SW 1271 (cell line): ENCODE measurements at places on chromosomes 4 and X.

- DNase-seq, result no peak
These were observed 254.7 kb downstream of the PALLD start for GRCh38 chr4:168751263-168752225.

DNA sequence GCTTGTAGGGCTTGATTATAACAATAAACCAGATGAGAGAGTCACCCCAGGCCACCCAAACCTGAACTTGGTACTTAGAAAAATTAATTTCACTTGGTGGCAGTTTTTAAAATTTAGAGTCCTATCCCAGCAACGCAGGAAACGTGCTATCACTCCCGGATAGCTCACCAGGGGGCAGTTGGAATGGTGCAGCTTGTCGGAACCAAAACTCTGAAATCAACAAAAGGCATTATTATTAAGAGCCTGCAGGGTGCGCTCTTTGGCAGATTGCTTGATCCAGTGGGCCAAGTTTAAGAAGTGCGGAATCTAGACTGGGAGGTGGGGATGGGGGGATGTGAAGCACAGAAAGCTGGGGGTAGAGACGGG lies 2.4 kb downstream of the FRAS1 start:
- DNase-seq, result no peak

DNA sequence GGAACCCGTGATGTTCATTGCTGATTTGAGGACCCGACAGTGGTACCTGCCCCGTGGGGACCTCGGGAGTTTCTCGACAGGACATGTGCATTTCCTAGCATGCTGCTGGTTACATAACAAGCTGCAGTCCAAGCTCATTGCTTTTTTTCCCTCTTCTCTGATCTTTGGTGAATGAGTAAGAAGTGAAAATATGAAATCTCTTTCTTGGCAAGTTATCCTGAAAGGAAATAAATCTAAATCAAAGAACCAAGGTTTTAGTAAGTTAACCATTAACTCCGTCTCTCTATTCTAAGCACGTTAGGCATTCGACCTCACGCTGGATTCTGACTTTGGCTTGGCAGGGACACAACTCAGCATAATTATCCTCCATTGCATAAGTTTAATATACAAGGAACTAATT lies 86.6 kb downstream of the STK32B start:
- no peak for DNase-seq

DNA sequence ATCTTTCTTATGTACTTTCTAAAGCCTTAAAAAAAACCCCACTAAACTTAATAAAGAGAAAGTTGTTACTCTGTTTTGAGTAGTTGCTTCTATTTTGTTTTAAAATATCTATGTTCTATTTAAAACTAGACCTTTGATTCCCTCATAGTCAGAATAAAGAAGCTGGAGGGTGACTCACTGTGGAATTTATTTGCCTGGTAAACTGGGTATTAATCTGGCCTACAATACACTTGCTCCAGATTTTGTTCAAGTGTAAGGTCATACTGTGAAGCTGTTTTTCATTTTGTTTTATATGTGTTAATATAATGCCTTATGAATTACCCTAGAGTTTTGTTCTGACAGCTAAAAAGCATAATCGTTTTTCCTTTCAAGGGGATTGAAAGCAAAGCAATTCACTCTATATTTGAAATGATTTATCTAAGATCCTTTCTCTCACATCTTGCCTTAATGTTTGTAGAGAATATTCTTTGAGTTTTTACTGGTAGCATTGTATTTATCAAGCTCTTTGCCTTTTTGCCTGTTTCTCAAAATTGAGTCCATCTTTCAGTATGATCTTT lies 277.4 kb upstream of the PITX2 start:
- DNase-seq, result no peak

DNA sequence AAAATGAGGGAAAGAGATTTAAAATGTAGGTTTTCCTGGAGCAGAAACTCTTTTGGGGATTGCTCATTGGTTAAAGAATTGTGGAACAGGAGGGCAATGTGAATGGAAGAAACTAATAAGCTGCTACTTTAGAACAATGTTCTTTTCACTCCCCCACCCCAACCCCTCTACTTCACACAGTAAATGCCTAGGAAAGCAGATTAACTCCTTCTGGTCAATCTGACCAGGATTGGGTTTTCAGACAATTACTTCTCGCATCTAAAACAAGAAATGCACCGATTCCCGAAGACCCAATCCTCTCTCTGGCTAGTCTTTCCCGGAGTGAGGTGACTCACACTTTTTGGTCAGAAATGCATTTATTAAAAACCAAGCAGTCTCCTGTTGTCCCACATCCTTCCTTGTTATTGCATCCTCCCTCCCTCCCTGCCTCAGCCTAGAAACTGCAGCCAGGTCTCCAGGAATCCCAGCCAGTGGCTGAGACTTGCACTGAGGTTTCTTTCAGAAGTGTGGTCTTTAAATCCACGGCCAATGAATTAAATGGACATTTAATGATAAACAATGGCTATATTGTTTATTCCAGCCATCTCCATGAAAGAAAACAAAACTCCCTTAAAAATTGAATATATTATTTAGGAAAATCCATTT lies 21.4 kb downstream of the MFAP3L start:
- no peak for DNase-seq

GRCh38 chr4:95080969-95081368 lies 323.2 kb downstream of the BMPR1B start:
- DNase-seq, result no peak

GRCh38 chr4:125276811-125277210 lies 37.9 kb upstream of the FAT4 start:
- no peak for DNase-seq

DNA sequence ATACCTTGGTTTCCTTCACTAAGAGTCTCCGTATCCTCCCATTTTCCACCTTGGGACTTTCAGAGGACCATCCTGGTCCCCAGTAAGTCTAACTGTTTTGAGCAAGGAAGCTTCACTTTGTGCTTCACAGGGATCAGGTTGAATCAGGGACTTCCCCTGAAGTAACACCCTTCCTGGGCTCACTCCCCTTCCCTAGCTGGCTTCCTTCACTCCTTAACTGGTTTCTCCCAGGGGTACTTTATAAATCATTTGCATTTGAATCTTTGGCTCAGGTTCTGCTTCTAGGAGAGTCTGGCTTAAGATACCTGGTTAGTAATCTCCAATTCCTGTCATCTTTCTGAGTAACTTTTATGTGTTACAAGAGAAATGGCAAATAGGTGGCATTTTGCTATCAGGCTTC lies 24.5 kb upstream of the GRIA2 start:
- no peak for DNase-seq

- DNase-seq, result no peak
These were observed 99.6 kb upstream of the TMEM150C start for GRCh38 chr4:82661181-82661992.

DNA sequence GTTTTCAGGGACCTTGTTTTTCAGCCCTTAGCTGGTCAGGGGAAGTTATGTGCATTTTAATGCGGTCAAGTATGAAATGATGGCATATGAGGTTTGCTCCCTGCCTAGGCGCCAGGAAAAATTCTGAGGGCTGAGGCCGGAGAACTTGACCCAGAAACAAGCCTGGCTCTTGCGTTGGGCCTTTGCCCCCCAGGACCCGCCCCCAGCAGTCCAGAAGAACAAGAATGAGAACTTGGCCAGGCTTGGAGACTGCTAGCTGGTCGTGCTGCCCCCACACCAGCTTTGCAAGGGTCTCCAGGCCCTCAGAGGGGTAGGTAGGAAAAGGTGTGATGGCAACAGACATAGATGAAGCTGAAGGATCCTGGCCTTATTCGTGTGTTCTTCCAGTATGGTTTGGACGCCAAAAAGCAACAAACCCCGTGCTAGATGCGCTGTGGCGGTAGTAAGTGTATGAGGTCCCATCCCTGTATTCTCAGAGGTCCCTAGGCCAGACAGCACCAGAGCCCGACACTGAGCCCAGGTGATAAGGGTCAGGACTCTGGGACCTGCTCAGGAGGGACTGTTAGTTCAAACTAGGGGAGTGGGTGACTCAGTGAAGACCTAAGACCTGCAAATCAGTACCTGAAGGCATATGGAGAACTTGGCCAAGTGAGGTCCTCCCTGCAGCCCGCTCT lies 10.5 kb downstream of the NKX3-2 start:
- DNase-seq, result no peak
